Gastroesophageal sphincter (tissue), 4 donors: ENCODE measurements at places on chromosomes 11 and 22.

DNA sequence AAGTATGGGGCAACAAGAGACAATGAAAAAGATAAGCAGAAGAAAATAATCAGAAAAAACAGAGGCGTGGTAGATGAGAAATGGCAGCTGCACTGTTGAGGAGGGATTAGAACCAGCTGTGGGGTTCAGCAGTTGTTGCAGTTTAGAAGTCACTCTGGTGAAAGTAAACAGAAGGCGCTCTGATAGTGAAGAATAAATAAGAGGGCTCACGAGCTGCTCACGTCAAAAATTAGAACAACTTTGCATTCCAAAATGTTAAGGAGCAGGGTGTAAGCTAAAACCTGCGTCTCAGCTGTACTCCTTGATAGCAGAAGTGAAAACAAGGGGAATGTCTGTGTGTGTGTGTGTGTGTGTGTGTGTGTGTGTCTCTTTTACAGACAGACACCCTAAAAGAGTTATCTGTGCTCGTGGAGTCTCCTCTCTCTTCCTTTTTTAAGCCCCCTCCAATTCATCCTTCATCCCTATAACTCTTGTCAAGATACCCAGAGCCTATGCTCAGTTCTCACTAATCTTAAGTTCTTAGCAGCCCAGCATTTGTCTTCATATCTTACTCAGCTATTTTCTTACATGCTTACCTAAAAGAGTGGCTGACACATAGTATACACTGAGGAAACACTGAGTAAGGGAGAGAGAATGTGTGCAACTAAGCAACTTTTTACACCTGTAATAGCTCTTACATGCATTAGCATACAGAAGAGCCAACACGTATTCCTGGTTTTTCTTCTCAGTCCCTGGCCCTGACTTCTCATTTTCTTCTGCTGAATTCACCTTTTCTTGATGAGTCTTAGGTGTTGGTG, 8.9 kb downstream of the TTC17 start:
- no peak for ATAC-seq

DNA sequence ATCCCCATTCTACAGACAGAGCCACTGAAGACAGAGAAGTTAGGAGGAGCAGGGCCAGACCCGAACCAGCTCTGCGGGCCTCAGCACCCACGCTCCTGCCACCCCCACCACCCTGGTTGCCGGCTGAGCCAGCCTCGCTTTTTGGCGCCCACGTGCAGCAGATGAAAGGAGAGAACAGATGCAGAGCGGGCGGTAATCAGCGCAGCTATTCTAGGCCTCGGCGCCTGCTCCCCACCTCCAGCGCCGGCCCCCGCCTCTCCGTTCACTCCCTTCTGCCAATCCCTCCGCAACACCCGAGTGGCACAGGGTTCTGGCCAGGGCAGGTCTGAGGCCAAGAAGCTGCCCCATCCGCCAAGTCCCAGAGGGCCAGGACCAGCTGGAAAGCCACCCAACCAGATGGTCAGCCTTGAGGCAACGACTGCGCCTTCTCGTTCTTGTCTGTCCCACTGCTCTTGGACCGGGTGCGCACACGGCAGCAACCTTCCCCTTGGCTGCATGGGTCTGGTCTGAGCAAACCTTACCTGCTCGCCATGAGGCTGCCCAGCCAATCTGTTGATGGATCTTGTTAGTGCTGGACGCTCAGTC, 16.8 kb downstream of the DNAL4 start:
- ATAC-seq = no peak

GRCh38 chr11:111012491-111012890, 233.0 kb upstream of the POU2AF2 start:
- no peak for ATAC-seq

DNA sequence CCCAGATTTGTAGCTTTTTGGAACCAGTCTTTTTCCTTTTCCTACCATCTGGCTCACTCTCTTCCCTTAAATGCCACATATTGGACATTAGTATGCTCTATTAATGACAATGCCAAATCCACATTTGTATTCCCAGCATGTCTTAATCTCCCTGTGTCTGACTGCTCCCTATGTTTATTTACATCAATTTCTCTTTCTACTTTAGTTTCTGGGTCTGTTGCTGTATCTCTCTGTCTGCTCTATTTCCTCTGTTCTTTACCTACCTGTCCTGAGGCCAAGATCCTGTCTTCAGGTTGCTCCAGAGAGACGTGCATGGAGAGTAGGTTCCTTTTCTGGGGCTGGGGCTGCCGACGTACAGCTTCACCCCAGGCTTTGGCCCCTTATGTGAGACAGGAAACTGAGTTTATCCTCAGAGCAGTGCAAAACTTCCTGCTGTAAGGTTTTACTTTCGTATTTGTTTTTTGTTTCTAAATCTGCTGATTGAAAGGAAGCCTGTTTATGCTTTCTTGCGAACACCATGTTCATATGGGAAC, 25.6 kb downstream of the OR2AG2 start:
- ATAC-seq = no peak

DNA sequence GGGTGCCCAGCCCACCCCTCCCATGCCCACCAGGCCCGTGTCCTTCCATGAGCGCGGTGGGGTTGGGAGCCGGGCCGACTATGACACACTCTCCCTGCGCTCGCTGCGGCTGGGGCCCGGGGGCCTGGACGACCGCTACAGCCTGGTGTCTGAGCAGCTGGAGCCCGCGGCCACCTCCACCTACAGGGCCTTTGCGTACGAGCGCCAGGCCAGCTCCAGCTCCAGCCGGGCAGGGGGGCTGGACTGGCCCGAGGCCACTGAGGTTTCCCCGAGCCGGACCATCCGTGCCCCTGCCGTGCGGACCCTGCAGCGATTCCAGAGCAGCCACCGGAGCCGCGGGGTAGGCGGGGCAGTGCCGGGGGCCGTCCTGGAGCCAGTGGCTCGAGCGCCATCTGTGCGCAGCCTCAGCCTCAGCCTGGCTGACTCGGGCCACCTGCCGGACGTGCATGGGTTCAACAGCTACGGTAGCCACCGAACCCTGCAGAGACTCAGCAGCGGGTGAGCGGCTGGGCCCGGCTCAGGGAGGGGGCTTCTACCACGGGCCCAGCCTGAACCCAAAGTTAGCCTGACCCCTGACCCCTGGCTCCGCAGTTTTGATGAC, 3.0 kb downstream of the PKP3 start:
- ATAC-seq = peak; percentile 86

GRCh38 chr11:28618416-28618815, 510.2 kb downstream of the METTL15 start:
- no peak for ATAC-seq

GRCh38 chr11:78220218-78221157, 31.8 kb downstream of the USP35 start:
- no peak for ATAC-seq

DNA sequence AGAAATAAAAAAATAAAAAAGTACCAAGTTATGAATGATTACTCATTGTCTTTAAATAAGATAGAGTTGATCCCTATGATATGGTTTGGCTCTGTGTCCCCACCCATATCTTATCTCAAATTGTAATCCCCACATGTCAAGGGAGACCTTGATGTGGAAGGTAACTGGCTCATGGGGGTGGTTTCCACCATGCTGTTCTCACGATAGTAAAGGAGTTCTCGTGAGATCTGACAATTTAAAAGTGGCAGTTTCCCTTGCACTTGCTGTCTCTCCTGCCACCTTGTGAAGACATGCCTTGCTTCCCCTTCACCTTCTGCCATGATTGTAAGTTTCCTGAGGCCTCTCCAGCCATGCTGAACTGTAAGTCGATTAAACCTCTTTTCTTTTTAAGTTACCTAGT, 18.8 kb downstream of the QSER1 start:
- no peak for ATAC-seq

DNA sequence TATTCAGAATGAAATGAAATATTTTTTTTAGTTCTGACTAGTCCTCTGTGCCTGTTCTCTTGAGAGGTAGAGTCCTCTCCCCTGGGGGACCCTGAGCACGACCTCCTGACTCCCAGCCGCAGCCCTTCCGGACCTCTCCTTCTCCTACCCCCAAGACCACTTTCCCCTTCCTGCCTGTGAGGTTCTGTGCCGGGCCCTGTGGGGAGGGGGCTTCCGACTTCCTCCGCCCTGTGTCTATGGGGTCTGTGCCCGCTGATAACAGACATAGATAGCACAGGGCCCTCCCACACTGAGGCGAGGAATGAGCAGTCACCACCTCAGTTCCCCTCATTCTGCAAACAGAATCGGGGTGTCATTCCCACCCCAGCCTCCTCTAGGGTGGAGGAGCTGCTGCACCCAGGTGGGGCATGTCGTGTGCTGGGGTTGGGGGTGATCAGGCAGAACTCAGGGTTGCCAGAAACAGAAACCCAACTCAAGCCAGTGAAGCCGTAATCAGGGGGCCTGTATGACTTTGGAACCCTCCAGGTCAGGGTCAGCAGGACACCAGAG, 11.9 kb upstream of the PKP3 start:
- no peak for ATAC-seq

GRCh38 chr22:38761202-38762162, 5.7 kb upstream of the SUN2 start:
- no peak for ATAC-seq

GRCh38 chr11:68106165-68106940, 14.8 kb downstream of the CHKA start:
- ATAC-seq = no peak

- ATAC-seq = no peak
These were observed 2.1 kb upstream of the TTLL12 start for GRCh38 chr22:43188829-43189545.

- no peak for ATAC-seq
These were observed 298.7 kb upstream of the DDI1 start for GRCh38 chr11:103737747-103738146.
